ENCODE measurements at places on chromosomes 13 and 19.
A peak's percentile ranks its signal among the peaks of the same experiment; 100 is the strongest.

DNA sequence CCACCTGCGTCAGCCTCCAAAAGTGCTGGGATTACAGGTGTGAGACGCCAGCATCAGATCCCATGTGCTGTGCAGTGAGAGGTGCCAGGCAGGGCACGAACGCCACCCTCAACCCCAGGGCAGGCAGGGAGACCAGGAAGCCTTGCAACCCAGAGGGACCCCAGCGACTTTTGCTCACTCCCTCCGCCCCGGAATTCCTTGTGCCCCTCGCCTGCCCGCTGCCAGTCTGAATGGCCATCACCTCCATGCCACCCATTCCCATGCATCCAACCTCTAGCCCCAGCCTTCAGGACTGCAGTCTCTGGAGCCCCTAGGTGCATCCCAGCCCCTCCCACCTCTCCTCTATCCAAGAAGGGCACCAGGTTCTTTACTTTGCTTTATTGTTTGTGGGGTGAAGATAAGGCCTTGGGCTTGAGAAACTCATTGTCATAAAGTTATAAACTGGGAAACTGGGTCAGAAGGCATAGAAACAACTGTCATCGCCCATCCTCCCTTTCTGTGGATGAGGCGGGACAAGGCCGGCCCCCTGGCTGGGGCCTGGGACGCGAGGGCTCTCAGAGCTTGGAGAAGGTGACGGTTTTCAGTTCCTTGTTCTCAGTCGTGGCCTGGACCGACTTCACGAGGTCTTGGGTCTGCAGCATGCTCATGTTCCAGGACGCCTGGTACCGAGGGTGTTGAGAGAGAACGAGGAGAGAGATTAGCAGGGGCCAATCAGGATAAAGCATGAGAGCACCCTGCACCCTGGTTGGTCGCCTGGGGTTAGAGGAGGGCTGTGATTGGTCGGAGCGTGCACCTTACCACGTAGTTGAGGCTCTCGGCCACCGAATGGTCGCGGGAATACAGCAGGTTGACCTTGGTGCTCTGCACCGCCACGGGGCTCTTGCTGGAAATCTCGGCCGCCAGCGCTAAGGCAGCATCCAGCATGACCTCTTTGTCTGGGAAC, 2.6 kb upstream of the LGALS4 start:
- DNase-seq = no peak

GRCh38 chr13:73142071-73142470, 83.3 kb downstream of the KLF5 start:
- DNase-seq = no peak

DNA sequence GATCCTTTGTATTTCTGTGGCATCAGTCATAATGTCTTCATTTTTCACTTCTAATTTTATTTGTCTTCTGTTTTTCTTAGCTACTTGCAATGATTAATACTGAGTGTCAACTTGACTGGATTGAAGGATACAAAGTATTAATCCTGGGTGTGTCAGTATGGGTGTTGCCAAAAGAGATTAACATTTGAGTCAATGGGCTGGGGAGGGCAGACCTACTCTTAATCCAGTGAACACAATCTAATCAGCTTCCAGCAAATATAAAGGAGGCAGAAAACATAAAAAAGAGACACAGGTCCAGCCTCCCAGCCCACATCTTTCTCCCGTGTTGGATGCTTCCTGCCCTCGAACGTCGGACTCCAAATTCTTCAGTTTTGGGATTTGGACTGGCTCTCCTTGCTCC, 640.9 kb upstream of the MIR17HG start:
- DNase-seq = no peak

DNA sequence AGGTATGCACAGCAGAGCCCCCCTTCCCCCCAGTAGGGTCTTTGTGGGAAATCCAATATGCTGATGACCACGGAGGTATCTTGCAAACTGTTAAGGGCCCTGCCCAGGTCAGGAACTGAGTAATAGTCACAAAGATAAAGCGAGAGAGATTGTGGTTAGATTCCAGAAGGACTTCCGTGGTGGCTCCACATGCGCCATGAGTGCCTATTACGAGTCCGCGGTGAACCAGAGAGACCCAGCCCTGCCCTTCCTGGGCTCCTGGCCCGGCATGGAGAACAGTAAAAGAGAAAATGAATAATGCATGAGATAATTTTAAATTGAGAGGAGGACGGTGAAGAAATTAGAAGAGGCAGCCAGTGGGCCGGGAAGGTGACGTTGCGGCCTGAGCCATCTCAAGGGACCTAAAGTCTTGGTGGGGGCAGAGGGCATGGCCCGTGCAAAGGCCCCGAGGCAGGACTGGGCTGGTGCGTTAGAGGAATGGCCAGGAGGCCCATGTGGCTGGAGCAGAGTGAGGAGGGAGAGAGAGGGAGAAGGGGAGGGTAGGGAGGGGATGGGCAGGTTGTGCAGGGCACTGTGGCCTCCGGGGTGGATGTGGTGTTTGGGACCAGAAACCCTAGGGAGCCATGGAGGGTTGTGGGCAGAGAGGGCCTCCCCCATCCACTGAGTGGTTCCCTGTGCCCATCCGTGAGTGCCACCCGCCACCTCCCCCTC, 46.6 kb upstream of the NFIC start:
- no peak for DNase-seq

GRCh38 chr19:2423915-2424685, 3.3 kb downstream of the TIMM13 start:
- no peak for DNase-seq

GRCh38 chr19:45769821-45770191, 754 bp upstream of the SIX5 start:
- DNase-seq = peak; percentile 50

DNA sequence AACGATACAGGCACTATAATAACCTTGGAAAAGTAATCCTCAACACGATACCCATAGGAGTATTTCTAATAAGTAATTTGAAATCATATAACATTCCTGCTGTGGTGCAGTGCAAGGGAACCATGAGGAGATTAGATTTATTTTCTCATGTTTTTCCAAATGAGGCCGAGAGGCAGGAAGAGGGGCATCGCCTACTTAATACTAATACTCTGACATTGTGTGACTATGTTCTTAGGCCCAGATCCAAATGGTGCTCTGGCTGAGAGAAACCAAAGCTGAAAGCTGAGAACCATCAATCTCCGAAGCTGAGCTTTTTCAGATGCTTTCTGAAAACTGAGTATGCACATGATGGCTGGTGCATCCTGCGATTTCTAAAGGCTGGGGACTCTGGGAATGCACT, 248.0 kb upstream of the MAB21L1 start:
- no peak for DNase-seq

GRCh38 chr19:1251330-1252220, 3.2 kb downstream of the MIDN start:
- DNase-seq = no peak

Measured in T-helper 22 cell (primary cell).